ENCODE measurements at places on chromosomes 2 and 18.

GRCh38 chr18:73043611-73044010 lies 175.8 kb upstream of the NETO1 start:
- no peak for DNase-seq

- DNase-seq = no peak
These were observed 151.7 kb upstream of the NOSTRIN start for GRCh38 chr2:168650781-168651180.

DNA sequence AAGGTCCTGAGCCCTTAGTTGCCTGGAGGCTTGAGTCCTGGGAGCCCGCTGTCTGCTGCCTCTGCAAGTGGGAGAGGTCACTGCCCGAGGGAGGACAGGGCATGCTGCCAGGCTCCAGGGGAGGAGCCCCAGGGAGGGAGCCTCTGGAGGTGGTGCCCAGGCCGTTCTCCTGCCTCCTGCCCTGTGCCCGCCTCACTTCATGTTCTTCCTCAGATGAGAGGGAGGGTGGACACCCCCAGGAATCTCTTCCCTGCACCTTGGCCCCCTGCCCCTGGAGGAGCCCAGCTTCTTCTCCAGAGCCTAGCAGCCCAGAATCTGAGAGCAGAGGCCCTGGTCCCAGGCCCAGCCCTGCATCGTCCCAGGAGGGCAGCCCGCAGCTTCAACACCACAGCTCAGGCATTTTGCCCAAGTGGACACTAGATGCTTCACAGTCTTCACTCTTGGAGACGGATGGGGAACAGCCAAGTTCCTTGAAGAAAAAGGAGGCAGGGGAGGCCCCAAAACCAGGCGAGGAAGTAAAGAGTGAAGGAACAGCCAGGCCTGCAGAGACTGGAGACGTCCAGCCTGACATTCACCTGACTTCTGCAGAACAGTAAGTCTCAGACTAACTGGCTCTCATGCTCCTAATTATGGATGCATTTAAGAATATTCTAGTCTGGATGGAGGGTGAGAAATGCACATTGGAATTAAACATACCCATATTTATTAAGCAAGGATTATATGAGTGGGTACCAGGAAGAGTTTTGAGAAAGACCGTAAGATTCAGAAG lies 12.1 kb downstream of the PSD4 start:
- DNase-seq = no peak

DNA sequence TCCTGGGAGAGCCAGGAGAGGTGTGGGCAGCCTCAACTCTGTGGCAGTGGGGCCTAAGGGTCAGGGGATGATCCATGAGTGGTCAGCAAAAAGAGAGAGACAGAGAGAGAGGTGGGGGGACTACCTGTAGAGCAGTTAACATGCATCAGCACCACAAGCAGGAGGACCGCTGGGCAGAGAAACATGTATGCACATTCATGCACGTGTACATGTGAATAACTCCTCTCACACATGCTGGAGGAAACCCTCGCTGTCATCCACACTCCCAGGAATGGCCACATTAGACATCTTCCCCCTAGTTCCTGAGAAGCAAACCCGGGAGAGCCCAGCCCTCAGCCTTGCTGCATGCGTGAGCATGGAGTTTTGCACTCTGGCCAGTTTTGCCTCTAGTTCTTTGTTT lies 166.1 kb downstream of the SMAD7 start:
- DNase-seq = no peak

GRCh38 chr18:75035928-75036327 lies 173.0 kb downstream of the PTGR3 start:
- no peak for DNase-seq

DNA sequence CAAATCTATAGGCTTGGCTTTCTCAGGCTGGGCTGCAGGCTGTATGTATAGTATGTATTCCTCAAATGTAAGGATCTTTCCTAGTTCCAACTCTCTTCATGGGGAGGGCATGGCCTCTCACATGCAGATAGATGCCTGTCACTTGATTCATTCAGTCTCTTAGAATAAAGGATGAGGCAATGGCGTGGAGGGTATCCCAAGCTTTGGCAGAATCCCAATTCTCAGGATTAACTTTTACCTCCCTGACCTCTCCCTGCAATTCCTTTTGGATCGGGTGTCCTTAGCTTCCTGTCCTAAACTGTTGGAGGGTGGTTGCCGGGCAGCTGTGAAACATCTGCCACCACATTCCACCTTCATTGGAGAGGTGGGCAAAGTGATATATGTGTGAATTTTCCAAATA lies 80.3 kb downstream of the INSIG2 start:
- no peak for DNase-seq

- no peak for DNase-seq
These were observed 176.9 kb upstream of the SLC39A10 start for GRCh38 chr2:195480121-195480520.

GRCh38 chr2:222296911-222297599 lies 1.7 kb downstream of the PAX3 start:
- peak; percentile 67 for DNase-seq

- DNase-seq = no peak
These were observed 980 bp downstream of the OBSL1 start for GRCh38 chr2:219570194-219570923.

DNA sequence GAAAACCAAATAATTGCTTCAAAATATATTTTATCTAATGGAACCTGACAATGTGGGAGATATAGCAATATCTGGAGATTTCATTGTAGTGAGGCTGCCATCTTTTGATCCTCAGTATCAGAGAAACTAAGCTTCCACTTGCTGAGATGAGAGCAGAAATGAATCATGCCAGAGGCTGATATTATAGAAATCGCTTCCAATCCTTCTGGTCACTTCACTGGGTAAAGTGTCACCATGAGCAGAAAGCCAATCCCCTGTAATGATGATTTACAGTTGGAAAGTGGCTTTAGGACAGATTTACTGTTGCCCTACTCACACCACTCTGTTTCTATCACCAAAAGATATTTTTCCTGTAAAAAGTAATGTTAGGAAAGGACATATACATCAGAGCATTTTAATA lies 365.0 kb upstream of the VRK2 start:
- DNase-seq = no peak

DNA sequence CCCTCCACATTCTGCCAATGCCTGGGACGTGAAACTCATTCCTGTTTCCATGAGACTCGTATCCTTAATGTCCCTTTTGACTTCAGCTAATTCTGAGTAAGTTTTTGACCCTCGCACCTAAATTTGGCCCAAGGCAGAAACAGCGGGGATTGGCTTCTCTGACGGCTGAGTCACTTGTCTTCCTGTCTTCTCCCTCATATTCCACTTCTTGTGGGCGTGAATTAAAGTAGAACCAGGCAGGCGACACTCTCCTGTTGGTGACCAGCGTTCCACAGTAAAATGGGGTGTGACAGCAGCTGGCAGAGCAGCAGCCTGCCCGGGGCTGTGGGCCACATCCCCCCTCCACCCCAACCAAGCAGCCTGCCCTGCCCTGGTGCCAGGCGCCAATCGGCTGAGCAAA lies 15.5 kb downstream of the TTC32 start:
- no peak for DNase-seq

DNA sequence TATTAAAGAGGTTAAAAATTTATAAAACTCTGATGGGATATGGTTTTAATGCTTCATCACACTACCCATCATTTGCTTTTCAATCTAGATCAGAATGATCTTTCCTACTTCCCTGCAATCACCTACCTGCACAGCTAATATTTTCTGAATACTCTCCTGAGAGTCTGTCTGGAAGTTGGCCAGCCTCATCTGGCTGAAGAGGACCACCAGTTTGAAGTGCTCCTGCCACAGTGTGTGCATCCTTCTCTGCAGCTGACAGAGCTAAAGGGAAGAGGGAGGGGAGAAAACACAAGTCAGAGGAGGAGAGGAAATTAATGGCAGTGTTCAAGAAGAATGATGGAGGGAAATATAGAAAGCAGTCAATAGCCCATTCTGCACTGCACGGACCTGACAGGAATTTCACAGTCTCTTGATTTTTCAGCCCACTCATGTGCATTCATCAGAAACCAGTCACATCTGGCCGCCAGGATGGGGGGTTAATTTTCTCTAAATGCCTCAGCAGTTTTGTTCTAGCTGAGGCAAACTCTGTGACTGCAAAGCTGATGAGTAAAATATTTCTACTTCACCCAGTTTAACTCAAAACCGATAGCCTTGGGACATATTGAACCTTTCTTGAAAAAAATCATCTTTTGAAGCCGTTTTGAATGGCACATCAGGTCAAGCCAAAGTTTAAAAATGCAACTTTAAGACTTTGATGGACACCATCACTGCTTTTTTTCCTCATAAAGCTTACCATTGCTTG lies 201.8 kb upstream of the KLHL14 start:
- DNase-seq = no peak

GRCh38 chr2:186130748-186131641 lies 355.1 kb upstream of the ZC3H15 start:
- DNase-seq = no peak

DNA sequence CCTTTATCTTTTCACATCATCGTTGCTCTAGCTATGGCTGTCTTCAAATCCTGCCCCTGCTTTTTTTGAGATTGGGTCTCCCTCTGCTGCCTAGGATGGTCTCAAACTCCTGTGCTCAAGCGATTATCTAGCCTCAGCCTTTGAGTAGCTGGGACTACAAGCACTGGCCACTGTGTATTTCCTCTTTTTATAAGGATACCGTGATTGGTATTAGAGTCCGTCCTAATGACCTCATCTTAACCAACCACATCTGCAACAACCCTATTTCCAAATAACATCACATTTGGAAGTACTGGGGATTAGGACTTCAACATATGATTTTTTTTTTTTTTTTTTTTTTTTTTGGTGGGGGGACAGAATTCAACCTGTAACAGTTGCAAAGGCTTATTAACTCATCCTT lies 9.1 kb downstream of the RESP18 start:
- no peak for DNase-seq

DNA sequence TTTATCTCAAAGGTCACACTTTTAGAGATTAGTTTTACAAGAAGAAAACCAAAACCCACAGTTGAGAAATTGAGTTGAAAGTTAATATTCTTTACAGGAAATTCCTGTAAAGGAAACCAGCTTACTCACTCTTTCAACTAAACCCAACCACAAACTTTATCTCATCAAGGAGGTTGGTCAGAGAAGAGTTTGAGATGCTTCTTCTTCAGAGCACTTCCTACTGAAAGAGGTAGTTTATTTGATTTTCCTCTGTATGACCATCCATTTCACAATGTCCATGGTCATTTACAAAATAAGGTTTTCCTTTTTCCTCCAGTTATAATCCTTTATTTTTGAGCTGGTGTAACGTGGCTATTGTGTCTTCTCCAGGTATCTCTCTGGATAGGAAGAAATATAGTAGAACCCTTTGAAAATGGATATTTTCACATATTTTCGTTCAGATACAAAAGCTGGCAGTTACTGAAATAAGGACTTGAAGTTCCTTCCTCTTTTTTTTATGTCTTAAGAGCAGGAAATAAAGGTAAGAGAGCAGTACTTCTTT lies 4.5 kb upstream of the IL18RAP start:
- no peak for DNase-seq

- no peak for DNase-seq
These were observed 32.1 kb downstream of the ATOH8 start for GRCh38 chr2:85785871-85786270.

- DNase-seq = no peak
These were observed 4.6 kb downstream of the PROC start for GRCh38 chr2:127422559-127423477.

DNA sequence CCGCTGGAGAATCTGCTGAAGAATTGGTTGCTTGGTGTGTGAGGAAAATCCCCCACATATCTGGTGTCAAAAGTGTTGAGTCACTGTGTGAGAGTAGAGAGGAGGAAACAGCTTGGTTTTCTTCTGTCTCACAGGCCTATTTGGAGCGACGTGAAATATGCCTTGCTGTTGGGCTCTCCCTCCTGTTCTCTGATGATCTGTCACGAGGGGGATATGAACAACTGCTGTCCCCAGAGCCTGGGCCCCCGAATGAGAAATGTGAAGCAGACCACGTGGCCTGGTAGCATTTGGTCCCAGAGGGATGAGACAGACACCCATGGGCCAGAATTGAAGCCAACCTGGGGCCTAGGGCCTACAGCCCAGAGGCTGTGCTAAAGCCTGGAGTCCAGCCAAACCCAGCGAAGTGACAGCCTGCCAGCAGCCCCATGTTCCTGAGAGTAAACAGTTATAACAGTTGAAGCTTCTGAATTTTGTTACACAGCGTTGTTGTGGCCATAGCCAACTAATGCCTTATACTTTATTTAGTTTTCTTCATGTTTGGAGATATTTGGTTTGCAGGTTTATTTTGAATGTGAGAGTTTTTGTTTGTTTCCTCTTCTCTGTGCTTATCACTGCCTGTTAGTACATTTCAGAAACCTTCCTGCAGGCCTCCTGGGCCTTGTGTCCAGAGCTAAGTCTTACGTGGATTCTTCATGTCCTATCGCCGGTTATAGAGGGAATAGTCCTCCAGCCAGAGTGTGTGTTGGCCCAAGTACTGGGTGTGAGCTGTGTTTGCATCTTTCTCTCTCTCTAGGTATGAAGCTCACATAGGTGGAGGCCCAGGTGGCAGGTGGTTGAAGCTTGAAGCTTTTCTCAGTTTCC lies 18.7 kb upstream of the COLEC12 start:
- DNase-seq = no peak

DNA sequence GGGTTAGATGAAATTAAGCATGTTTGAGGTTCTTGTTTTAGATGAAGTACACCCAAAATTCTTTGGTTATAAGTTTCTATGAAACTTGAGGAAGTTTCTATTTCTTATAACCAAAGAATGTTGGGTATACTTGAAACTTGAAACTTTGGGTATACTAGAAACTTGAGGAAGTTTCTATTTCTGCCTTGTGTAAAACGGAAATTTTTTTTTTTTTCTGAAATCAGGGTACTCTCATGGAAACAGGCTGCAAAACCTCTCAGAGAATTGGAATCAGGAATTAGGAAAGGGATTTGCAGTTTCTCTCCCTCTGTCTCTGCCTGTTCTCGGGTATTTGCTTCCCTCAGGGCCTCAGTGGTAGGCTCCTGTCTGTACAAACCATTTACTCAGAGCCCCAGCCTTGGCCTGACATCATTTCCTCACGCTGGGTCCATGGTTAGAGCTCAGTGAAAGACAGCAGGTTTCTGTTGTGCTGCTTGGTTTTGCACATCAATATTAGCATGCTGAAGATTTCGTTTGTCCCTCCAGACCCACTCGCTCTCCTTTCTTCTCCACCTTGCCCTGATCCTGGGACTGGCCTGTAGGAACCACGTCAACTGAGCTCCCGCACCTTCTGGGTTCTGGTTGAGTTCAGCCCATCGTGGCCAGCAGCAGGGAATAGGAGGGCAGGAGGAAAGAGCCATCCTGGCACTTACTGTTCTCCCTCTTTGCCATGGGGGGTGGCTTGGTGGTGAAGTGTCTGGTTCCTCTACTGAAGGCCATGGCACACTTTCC lies 106.4 kb downstream of the POLR1A start:
- DNase-seq = peak; percentile 64

All from activated effector memory CD4-positive, alpha-beta T cell treated with anti-CD3 and anti-CD28 coated beads, Interleukin-2, amount 50 U/mL, for 16 hours (primary cell).